Activated CD4-positive, alpha-beta T cell treated with anti-CD3 and anti-CD28 coated beads, Interleukin-2, amount 50 U/mL, for 48 hours (primary cell): ENCODE measurements at places on chromosomes 1 and 21.

GRCh38 chr1:206690516-206690915, 5.8 kb downstream of the MAPKAPK2 start:
- DNase-seq: no peak

GRCh38 chr1:45373573-45373972, 33.3 kb upstream of the MUTYH start:
- DNase-seq: no peak

DNA sequence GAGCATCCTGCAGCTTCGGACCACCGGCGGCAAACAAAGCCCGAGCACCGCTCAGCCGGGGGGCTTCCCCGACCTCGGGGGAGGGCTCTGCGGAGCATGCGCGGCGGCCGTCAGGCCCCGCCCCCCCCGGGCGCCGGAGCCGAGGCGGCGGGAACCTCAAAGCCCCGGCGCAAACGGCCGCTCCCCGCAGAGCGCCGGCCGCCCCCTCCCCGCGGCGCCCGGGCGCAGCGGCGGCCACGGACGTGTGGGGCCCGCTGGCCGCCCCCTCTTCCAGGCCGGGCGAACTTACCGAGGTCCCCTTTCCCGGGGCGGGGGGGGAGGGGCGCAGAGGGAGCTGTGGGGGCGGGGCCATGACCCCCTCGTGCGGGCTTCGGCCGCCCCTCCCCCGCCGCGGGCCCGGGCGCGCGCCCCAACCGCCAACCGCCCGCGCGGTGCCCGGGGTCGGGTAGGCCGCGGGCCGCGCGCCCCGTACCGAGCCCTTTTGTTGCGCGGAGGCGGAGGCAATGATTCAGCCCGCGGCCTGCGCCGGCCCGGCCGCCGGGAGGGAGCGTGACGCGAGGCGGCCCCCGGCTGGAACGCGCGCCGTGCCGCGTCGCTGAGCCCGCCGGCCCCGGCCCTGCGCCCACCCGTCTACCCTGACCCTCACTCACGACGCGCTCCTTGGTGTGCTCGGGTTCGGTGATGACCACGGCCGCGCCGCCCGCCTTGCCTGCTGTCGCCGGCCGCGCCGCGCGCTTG, 1.7 kb downstream of the RCC2 start:
- DNase-seq: peak; percentile 58

- DNase-seq: no peak
Observed at GRCh38 chr1:38589036-38589435, 270.5 kb downstream of the RRAGC start.

DNA sequence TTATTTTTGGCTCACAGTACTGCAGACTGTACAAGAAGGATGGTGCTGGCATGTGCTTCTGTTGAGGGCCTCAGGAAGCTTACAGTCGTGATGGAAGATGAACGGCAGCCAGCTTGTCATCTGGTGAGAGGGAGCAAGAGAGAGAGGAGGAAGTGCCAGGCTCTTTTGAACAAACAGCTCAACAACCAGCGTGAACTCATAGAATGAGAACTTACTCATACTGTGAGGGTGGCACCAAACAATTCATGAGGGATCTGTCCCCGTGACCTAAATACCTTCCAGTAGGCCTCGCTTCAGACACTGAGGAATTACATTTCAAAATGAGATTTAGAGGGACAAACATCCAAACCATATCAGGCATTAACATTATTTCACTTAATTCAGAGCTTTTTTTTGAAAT, 84.7 kb downstream of the PKN2 start:
- DNase-seq: no peak

GRCh38 chr1:162343470-162343869, 33.2 kb downstream of the SPATA46 start:
- no peak for DNase-seq

DNA sequence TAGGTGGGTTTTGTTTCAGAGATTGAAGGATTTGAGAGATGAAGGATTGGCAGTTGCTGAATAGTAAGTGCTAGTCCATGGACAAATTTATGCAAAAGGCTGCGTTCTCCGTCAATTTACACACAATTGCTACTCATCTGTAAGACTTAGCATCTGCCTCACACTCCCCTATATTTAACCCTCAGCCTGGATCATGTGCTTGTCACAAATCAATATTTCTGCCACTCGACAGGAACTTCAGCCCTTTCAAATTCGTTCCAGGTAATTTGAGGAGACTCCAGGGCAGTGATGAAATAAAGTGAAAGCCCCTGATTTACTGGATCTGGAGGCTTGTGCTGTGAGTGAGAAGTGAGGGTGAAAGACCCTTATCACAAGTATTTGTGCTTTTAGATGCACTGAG, 105.6 kb upstream of the UBE2U start:
- no peak for DNase-seq

DNA sequence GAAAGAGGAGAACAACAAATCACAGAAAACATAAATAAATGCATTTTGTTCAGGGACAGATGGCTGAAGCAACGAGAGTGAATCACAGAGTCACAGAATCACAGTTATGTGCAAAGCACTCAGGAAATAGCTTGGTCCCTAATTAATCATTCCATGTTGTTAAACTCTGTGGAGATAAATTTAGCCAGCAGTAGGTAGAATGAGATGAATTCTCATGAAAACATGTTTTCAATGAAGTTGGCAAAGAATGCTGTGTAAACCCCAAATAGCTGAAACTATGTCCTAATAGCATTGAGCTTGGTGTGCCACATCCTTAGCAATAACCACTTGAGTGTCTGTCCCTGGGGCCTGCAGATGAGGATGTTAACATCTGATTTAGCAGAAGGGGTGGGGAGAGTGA, 20.4 kb downstream of the LEPR start:
- no peak for DNase-seq

- no peak for DNase-seq
Observed at GRCh38 chr1:188317894-188318293, 1489.1 kb downstream of the PLA2G4A start.

DNA sequence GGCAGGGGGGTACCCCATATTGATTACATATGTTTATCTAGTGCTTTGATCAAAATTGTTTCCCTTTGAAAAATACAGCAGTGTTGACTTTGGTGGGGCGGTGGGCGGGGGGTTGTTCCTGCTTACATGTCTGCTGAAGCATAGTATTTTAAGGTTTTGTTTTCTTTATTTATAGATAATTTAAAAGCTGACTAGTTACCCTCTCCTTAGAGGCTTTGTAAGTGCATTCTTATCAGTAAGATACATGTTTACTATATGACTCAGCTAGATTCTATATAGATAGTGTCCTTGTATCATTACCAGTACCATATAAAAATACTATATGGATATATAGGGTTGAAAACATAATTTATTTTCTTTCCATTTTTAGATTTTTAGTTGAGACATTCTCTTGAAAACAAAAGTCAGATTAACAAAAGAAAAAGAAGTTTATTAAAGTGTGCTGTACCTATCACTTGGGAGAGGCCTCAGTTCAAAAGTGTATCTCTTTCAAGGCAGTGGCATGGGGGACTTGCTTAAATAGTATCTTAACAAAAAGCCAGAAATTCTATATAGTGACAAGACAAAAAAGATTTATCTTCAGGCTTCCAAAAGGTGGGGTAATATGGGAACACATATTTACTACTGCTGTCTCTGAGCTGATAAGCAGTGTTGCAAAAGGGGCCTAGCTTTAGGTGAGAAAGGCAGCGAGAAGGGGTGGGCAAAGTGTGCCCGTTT, 79.0 kb downstream of the HS2ST1 start:
- DNase-seq: no peak

GRCh38 chr1:172658871-172659453, at the start of gene FASLG:
Gene FASLG (plus strand): TSS chr1:172659103. CDS start chr1:172659202, 99 bp downstream.
- DNase-seq: peak; percentile 62

DNA sequence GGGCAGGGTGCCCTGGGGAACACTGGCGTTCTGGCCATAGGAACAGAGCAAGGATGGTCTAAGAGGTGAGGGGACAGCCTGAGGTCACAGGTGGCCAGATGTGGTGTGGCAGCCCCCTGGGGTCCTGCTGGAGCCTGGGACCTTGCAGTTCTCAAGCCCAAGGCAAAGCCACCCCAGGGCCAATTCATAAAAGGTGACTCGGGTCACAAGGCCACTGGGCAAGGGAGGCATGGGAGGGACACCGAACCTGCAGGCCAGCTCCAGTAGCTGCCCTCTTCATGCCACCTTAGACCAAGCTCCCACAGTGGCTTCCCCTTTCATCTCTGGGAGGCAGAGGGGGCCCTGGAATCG, 19.3 kb downstream of the TNFRSF25 start:
- no peak for DNase-seq

DNA sequence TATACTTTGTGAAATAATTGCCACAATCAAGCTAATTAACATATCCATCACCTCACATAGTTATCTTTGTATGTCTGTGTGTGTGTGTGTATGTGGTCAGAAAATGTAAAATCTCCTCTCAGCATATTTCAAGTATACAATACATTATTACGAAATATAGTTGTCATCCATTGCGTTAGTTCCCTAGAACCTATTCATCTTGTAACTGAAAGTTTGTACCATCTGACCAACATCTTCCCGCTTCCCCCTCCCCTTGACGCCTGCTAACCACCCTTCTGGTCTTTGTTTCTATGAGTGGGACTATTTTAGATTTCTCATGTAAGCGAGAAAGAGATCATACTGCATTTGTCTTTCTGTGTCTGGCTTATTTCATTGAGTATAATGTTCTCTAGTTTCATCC, 455.3 kb downstream of the KCNT2 start:
- DNase-seq: no peak

GRCh38 chr21:43993420-43993934, 18.6 kb upstream of the TRAPPC10 start:
- DNase-seq: no peak

GRCh38 chr1:94522304-94522703, 19.3 kb downstream of the F3 start:
- no peak for DNase-seq

- DNase-seq: no peak
Observed at GRCh38 chr21:39863111-39863510, 4.1 kb upstream of the PCP4 start.

- peak; percentile 79 for DNase-seq
Observed at GRCh38 chr1:41496080-41497055, 11.9 kb upstream of the EDN2 start.

GRCh38 chr21:38909929-38910328, 104.2 kb downstream of the ETS2 start:
- no peak for DNase-seq

DNA sequence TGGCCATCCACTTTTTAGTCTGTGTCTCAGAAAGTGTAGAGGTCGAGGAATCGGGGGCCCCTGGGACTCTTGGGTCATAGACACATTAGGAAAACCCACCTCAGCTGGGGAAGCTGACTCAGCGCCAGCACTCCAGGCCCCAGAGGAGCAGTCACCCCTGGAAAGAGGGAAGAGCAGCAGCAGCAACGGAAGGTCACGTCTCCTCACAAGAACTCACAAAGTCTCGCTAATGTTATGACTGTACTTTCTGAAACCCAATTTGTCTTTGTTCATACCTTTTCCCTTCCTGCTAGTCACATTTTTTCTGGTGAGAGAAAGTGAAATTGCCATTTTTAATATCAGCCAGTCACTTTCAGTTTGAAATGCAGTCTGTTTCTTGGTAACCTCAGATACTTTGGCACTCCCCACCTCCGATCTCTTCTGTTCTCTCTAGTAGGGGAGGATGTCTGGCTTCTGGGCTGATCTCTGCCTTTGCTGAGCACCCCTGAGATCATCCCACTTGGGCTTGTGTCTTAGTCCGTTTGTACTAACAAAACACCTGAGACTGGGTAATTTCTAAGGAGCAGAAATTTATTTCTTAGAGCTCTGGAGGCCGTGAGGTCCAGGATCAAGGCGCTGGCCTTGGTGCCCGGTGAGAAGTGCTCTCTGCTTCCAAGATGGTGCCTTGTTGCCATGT, 6.0 kb upstream of the NLRP3 start:
- DNase-seq: peak; percentile 55

GRCh38 chr1:44717156-44717555, 13.8 kb downstream of the RNU5D-1 start:
- DNase-seq: no peak

GRCh38 chr1:25772692-25773245, 27.2 kb upstream of the SELENON start:
- no peak for DNase-seq

GRCh38 chr21:29187944-29188343, 57.5 kb downstream of the MAP3K7CL start:
- no peak for DNase-seq

DNA sequence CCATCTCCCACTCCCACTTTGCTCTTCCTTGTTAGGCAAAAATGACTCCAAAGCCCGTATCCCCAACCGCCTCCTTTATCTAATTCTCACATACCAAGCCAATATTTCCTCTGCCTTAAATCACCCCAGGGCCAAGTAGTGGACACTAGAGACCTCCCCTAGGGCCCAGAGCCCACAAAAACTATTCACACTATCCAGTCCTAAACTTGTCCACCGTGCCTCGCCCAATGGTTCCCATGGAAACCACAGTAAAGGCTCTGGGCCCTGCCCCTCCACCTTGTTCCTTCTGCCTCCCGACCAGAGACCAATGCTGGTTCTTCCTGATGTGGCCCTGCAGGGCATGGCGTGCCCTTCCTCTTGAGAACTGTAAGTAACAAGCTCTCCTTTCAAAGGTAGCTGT, 11.8 kb downstream of the CFAP107 start:
- no peak for DNase-seq

GRCh38 chr1:168589167-168589566, 12.8 kb downstream of the XCL1 start:
- no peak for DNase-seq

DNA sequence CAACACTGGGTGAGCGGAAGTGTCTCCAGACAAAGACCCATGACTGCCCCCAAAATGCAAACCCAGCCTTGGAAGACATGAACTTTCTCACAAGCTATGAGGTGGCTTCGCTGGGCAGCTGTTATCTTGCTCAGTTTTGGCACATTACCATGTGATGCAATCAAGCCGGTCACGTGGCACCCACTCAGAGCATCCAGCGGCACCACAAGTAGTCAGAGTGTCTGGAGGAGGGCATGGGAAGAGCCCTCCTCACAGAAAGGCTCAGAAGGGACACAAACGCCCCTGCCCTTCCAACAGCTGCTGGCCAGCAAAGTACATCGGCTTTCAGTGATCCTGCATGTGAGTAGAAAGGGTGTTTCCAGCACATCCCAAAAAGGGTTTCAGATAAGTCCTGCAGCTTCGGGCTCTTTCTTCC, 145.5 kb upstream of the IRF2BP2 start:
- no peak for DNase-seq

GRCh38 chr1:181397845-181398244, 85.5 kb upstream of the CACNA1E start:
- no peak for DNase-seq

DNA sequence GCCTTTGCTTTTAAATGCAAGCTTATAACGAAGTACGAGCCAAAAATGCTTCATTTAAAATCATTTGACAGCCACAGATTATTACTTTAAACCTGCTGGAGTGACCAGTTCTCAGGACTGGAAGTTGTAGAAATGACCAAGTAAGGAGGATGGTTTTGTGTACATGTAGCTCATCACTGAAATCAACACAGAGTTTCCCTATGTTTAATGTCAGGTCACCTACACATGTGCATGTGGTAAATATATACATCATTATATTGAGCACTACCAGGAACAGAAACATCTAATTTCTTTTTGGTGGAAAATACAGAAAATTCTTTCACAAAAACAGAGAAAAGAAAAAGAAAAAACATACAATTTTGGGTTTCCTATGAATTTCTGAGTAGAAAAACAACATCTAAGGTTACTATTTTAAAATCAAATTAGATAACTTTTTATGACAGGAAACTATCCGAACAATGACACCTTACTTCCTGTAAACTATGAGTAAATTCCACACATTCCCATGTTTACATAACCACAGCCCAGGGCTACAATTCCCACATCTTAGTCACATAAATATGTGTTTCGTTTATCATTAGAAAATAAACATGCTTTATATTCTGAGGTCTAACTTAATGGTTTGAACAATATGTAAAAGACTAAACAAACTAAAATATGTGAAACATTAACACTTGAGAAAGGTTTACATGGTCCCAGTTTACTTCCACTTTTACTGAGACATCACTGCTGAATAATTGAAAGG, 73.6 kb downstream of the ZNF281 start:
- no peak for DNase-seq

- no peak for DNase-seq
Observed at GRCh38 chr1:98001764-98002163, 80.9 kb upstream of the DPYD start.
